ENCODE measurements at places on chromosomes 12 and 14.
A peak's percentile ranks its signal among the peaks of the same experiment; 100 is the strongest.

- no peak for DNase-seq
These were observed 43.3 kb upstream of the PTPRO start for GRCh38 chr12:15278816-15279658.

DNA sequence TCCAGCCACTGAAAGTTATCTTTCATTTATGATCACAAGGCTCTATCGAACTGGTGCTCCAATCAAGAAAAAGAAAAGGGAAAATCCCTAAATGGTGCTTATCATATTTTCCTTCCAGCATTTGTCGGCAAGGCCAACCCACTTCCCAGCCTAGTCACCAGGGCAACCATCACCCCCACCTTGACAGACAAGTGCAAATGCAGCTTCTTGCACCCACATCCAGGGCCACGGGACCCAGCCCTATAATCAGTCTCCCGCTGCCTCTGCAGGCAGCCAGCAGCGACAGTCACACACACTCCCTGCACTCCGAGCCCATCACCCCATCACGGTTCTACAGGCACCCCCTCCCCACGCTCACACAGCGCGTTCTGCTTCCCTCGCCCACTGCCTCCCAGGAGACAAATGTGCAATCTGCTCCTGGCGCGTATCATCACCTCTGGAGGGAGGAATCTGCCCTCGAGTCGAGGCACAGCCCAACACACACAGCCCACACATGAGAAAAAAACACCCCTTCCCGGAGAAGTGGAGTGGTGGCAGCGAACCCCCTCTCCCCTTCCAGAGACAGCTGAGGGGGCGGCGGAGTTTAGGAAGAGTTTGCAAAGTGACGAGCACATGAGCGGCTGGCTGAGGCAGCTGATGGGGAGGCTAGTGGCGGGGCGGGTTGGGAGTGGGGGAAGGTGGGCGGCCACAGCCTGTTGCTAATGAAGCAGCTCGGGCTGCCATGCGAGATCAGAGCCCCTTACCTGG is 9.3 kb upstream of the PPP4R4 start:
- DNase-seq: no peak

DNA sequence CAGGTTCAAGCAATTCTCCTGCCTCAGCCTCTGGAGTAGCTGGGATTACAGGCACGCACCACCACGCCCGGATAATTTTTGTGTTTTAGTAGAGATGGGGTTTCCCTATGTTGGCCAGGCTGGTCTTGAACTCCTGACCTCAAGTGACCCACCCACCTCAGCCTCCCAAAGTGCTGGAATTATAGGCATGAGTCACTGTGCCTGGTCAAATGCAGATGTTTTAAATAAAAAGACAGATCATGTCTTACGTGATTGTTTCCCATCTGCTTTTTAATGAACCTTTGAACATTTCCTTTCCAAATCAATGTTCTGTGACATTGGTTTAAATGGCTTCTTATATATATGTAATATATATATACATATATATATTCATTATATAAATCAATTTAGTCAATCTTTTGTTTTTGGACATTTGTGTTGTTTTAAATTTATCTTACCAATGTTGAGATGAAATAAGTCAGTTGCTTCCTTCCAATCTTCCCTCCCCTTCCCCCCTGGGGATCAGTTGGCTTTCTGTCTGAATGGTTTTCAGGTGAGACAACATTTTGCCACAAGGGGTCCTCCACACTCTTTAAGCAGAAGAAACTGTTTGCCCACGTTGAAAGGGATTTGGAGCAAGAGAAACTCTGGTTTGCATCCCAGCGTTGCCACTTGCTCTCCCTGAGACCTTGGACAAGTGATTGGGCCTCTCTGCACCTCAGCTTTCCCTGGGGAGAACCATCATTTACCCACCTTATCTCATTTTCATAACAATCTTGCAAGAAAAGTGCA is 47.6 kb upstream of the RBM19 start:
- DNase-seq: peak; percentile 31

DNA sequence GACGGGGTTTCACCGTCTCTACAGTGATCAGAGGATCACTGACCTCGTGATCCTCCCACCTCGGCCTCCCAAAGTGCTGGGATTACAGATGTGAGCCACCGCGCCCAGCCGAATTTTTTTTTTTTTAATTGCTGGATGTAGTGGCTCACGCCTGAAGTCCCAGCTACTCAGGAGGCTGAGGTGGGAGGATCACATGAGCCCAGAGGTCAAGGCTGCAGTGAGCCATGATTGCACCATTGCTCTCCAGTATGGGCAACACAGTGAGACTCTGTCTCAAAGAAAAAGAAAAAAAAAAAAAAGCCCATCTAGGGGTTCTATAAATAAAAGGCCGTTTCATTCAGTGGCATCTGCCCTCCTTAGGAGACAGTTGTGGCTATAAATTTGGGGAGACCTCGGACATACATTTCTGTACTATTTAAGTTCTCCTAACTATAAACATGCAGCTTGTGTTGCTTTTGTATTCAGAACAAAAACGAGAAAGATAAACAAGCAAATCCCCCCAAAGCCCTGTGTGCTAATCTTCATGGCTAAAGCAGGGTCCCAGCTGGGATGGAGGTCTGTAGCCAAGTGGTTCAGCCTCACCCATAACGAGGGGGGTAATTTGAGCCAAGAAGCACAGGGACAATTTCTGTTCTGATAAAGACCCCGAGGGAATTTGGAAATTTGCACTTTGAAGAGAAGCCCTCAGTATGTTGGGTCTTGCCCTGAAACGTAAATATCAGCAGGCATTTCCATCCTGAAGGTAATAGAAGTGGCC is 35.0 kb upstream of the BCL7A start:
- no peak for DNase-seq

DNA sequence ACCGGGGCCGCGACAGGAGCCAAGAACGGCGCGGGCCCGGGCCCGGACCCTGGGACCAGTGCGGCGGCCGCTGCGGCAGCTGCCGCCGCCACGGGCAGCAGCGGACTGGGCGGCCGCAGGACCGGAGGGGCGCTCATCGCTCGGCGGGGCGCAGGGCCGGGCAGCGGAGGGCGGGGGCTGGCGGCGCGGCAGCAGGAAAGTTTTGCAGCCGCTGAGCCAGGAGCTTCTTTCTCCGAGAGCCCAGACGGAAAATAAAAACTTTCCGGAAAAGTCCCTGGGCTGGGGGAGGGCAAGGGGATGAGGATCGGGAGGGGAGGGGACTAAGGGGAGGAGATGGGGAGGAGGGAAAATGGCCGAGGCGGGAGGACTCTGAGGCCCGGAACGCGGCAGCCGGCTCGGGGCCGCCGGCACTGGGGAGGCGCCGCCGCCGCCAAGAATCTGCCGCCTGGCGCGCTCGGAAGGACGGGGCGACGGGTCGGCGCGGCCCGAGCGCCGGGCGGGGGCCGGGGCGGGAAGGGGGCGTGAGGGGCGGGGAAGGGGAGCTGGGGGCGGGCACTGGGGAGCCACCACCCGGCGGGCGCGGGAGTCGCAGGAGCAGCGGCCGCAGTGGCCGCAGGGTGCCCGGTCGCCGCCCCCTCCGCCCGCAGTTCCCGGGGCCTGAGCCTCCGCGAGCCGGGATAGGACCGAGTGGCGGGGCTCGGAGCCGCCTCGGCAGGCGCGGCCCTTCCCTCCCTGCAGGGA is at the start of gene PRKD1:
TSS of gene PRKD1 (minus strand) at position 472 of the 741 bp plus-strand sequence.
- no peak for DNase-seq

- no peak for DNase-seq
These were observed 11.3 kb downstream of the ZNF839 start for GRCh38 chr14:102330806-102331205.

- DNase-seq: no peak
These were observed 932 bp downstream of the ADCY6 start for GRCh38 chr12:48787791-48788523.

DNA sequence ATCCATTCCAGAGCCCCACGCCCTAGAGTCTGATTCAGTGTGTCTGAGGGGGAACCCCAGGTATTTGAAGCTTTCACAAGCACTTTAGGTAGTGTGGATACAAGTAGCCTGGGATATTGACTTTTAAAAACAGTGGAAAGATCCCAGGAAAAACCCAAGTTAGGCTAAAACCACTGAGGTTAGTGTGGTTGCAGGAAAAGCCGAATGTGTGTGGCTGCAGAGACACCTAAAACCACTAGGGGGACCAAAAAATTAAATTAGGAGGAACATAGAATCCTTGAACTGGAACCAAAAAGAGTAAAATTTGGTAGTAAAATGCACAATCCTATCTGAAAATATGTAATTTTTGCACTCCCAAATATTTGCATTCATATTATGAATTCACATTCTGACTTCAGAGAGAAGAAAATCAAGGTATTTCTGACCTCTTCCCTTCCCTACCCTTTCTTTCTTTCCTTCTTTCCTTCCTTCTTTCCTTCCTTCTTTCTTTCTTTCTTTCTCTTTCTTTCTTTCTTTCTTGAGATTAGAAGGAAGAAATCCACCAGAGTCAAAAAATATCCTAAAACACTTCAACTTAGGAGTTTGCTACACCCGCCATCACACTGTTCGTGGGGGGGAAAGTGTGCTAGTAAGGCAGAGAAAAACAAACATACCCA is 37.8 kb downstream of the SLCO1A2 start:
- no peak for DNase-seq

- no peak for DNase-seq
These were observed 103.2 kb upstream of the PRICKLE1 start for GRCh38 chr12:42692749-42693148.

Data from HCT116 (cell line).